SK-N-SH treated with all-trans-retinoic acid at 6 μM for 48 hours (cell line): ENCODE measurements at places on chromosomes 3 and 15.
A peak's percentile ranks its signal among the peaks of the same experiment; 100 is the strongest.

DNA sequence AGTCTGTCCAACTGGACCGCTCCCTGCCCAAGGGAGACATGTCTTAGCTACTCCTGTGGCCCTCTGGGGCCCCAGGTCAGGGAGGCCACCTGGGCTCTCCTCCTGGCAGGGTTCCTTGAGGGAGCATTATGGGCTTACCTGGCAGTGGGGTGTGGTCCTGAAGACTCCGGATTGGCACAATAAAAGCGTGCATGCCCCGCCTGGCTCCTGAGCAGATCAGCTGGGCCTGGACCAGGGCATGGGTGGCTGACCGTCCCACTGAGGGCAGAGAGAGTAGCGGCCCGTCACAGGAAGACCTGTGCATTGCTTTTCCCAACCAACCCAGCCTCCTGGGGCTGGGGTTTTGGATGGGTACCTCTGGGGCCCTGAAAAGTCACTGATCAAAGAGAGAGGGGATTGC lies 5.4 kb downstream of the ACOX2 start:
- ATAC-seq, result no peak

DNA sequence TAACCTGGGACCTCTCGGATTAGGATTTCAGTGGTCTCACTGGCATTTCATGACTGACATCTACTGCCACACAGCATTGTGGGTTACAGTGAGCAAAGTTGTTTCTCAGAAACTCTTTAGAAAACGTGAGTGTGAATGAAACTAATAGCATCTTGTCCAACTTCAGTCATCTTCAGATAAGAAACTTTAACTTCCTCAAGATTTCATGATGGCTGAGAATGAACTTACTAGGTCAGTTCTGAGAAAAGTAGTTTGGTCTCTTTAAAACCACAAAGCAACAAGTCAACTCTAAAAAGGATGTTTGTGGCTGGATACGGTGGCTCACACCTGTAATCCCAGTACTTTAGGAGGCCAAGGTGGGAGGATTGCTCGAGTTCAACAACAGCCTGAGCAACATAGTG lies 14.2 kb upstream of the HOMER2 start:
- ATAC-seq, result no peak

DNA sequence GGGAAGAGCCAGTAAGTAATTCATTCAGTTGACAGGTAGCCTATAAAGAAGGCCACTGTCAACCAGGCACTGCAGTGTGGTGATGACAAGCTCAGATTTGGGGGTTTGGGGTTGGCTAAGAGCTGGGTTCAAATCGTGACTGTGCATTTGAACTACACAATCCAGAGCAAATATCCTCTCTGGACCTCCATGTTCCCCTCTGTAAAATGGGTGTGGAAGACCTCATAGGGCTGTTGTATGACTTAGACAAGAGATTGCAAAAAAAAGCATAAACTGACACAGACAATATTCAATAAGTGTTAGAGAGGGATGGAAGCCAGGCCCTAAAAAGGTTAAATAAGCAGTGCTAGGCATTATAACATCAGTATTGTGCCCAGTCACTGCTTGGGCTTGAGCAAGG lies 59.7 kb upstream of the CTDSPL start:
- no peak for ATAC-seq

- ATAC-seq, result peak; percentile 33; the same call in 1 of the 3 replicates
Observed at GRCh38 chr15:77840991-77841775, 208.5 kb upstream of the LINGO1 start.

DNA sequence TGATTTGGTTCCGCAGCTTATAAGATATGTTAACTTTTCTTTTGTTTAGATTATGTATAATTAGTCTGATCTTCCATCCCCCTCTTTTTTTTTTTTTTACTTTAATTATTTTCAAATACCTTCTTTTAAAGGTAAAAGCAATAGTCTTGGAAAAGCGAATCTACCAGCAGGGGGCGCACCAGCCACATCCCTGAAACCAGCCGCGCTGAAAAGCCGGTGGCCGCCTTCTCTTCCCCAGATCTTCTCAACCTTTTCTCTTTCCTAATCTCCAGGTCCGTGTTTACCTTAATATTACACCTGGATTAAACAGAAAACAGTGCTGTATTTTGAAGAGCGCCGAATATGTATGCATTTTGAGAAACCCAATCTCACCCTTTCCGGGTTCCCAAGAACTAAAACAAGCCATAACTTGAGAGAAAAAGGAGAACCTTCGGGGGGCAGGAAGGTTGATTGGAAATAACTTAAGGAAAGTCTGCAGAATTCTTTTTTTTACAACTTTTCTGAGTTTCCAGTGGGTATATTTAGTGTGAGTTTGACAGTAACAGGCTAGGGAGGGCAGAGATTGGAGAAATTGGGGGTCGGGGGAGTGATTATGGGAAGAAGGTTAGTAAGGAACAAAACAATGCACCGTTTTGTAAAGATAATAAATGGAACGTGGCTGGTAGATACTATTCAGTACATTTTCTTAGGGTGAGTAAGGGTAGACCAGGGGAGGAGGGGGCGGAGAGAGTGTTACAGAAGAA lies 2.0 kb upstream of the SOX2 start:
- ATAC-seq, result peak; percentile 58

DNA sequence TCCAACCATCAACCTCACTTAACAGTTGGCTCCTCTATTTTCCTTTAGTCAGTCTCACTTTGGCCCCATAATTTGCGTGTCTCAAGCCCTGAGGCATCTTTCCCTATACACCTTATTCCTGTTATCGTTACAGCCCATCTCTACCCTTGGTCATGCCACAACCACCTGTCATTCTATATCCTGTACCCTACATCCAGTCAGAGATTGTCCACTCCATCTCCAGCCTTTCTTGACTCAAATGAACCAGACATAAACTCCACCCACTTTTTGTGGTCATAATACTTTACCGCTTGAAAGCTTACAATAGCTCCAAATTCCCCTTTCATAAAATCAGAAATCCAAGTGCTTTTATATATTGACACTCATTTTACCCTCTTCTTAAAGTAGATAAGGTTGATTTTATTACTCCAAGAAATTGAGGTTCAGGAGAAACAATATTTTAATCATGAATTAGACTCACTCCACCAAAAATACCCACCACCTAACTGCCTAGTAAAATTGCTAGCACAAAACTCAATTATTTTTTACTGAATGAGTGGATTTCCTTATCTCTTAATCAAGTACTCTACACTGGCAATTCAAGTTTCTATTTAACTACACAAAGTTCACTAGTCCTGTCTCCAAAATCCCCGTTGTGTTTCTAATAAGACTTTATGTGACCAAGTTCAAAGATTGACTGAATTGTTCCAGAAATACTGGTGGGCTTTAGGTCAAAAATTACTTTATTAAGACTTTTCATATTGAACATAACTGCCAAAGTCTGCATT lies 9.1 kb downstream of the CCR4 start:
- no peak for ATAC-seq

DNA sequence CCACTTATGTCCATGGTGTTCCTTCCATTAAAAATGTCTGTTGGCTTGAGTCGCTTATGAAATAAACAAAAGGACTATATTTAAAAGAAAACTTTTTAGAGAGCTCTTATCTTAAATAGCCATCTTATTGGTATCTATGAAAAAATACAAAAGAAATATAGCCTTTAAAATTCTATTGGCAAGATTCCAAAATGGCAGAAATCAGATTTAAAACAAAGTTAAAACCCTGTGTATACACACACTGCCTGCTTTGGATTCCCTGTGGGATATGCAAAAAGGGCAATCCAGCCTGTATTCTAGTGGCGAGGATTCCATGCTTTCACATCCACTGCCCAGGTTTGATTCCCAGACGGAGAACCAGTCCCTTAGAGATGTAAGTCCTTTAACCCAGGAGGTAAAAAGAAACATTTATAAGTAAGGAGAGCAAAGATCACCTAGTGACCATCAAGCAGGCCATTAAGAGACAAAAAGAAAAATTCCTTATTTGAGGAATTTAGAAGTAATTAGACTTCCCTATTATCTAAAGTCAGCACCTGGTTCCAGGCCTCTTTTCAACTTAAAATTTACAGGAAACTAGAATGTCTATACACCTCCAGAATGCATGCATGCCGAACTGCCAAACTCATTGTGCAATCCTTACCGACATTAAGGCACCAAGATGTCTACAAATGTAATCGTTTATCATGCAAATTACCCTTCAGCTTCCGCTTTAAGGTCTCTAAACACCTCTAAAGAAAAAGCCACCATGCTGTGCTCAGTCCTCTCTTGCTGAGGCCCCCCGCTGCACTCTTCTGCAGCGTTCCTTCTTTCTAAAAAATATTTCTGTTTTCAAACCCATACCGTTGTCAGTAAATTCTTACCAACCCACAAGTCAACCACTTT lies 69.6 kb upstream of the STRIT1 start:
- ATAC-seq, result no peak

GRCh38 chr15:69798481-69799250 lies 299.1 kb downstream of the TLE3 start:
- no peak for ATAC-seq

DNA sequence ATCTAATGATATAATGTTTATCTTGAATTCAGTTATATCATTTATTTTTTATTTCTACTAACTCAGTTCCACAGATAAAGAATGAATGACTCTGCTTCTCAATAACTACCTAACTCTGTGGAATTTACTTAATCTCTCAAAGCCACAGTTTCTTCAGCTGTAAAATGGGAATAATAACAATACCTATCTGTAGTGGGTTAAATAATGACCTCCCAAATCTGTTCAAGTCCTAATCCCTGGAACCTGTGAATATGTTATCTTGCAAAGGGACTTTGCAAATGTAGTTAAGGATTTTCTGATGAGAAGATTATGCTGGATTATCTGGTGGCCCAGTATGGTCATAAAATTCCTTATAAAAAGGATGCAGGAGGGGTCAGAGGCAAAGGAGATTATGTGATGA lies 61.7 kb downstream of the THRB start:
- no peak for ATAC-seq

DNA sequence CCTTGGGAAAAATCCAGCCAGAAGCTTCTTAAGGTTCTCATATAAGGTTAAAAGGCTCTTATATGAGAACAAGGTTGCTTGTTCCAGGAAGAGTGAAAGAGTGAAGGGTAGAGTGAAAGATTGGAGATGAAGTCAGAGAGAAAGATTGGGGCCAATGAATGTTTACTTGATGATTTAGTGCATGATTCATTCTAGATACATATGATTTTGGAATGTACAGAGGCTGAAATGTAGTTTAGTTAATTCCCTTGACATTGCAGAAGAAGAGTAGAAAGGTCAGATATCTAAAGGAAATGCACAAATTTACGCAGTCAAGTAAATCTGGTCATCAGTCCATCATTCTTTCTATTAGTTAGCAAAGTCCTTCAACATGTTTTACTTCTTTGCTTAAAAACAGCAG lies 619.8 kb upstream of the ZNF717 start:
- peak; percentile 33; the same call in 2 of the 3 replicates for ATAC-seq

DNA sequence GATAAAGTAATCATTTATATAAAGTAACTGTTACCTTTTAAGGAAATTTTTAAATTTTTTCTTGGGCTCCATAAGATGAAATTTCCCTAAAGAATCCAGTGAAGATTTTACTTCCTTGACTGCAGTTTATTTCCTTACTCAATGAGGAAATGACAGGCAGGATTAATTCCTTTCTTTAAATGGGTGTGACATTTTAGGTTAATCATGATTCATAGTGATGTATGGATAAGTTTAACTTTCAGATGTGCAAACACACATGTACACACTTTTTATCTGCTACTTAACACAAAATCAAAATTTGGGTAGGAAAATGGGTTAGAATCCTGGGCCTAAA lies 11.2 kb upstream of the LEO1 start:
- no peak for ATAC-seq

GRCh38 chr15:60121845-60122244 lies 117.7 kb downstream of the FOXB1 start:
- ATAC-seq, result no peak
